NCI-H187 treated with DMSO at 0.1 percent for 48 hours (cell line): ENCODE measurements at places on chromosomes 3 and 15.
A peak's percentile ranks its signal among the peaks of the same experiment; 100 is the strongest.

- no peak for DNase-seq
These were observed 5.6 kb downstream of the CPB1 start for GRCh38 chr3:148833223-148833622.

- DNase-seq: no peak
These were observed 14.6 kb downstream of the SMAD6 start for GRCh38 chr15:66716656-66717020.

- DNase-seq: no peak
These were observed 54.6 kb upstream of the MYZAP start for GRCh38 chr15:57537072-57537471.

DNA sequence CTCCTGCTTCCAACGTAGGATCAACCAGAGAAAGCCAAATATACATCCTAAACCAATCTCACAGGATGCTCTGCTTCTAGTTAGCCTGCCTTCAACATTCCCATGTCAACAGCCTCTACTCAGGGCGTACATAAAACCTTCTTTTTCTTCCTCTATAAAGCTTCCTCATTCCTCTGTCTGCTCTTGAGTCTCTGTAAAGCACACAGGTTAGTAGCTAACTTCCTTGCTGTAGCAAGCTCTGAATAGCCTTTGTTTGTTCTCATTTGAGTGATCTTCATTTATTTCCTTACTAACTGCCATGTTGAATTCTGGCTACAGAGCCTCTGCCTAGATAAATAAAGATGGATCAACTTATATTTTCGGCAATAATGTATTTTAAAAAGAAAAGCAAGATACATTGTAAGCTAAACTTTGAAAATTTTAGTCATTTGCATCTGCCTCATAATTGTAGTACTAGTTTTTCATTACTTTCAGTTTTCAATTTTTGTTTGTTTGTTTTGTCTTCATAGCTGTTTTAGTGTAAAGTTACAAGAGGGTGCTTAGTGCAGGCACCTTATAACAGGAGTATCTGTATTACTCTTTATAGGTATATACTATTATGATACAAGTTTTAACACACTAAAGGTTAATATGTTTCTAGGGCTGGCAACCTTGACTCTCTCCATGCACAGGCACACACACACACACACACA is 498.2 kb downstream of the PYDC2 start:
- no peak for DNase-seq

GRCh38 chr3:63961891-63962290 is 49.7 kb upstream of the SCAANT1 start:
- DNase-seq: no peak

DNA sequence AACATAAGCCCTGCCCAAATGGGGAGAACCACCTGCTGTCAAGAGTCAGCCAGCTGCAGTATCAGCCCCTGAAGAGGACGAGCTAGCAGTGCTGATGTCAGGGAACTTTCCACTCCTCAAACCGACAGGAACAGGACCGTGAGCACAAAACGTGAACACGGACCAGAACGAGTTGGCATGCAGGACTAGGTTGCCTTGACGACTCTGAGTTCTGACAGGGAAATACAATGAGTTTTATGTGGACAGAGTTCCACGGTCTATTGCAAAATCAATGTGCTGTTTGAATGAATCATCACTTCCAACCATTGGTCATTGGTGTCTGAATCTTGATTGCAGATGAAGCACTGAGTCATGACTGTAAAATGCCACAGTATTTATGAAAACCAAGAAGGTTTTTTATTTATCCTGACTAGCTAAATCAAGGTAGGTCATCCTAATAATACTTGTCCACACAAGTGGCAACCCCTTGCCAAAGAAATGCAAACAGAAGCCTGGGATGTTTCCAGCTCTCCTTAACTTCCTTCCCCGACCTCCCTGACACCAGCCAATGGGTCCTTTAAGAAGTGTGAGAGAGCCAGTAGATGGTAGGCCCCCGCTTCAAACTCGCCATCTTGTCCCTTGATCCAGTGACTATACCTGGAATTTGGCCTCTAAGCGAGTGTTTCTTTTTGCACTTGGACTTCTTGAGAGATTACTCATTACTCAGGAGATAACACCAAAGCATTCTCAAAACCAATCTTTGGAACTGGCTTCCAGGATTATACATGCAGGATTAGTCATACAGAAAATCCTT is 119.6 kb downstream of the ASB7 start:
- peak; percentile 57 for DNase-seq

GRCh38 chr3:49607105-49607591 is 52.9 kb downstream of the BSN start:
- no peak for DNase-seq

DNA sequence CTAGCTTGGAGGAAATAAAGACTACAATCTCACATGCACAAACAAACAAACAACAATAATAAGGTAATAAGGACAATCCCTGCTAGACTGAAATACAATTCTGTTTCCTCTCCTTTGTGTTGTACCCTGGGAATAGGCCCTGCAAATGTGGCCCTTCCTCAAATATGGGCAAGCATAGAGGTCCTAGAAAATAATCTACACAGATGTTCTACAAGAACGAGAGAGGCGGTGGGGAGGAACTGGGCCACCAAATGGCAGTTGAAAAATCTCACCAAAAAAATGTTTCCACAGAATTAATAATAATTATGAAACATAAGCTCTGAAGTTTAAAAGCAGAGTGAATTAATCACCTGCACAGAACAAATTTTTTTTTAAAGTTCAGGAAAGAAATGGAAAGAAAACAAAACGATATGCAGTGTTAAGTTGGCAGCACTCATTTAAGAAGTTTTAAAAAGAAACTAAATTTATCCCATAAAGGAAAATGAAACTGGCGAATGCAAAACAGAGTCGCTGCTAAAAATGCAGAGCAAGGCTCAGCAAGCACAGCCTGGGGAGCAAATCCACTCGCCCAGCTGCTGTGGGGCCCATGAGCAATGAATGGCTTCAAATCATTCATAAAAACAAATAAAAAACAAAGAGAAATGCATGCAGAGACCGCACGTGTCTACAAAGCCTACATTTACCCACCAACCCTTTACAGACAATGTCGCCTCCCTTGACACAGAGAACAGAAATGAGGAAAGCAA is 475.4 kb downstream of the OCA2 start:
- DNase-seq: no peak

DNA sequence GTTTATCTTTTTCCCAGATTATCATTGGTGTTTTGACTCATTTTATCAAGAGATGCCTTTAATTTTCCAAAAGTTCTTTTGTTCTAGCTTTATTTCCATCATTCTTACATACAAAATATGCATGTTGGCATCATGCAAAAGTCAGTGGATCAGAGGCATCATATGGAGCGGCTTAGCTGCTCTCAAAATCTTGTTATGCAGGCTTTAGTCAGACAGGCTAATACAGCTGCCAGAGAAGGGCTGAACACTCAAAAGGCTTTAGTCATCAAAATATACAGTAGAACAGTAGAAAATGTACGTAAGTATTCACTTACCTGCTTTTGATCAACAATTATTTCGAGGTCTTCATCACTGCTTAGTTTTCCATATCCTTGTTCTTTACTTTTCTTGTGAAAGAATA is 65.5 kb downstream of the PEX5L start:
- no peak for DNase-seq
